ENCODE measurements at places on chromosomes 11 and 22. TPM values are rescaled to one million over a fixed set of nuclear protein-coding genes. Genes with fewer than 3 reads are reported as not detected.

Gene SMIM35
- total RNA-seq: not detected

Gene MPPED1
- 0.76 TPM for total RNA-seq

Gene E2F8
- total RNA-seq: 6.1 TPM

Gene TIGD3
- total RNA-seq: 0.60 TPM

Gene GTSE1
- 18.7 TPM for total RNA-seq

Gene DCHS1
- total RNA-seq: 77.3 TPM

Gene CBLIF
- not detected for total RNA-seq

Gene BACE1
- 38.1 TPM for total RNA-seq

Gene FGF4
- not detected for total RNA-seq
